SW 1271 (cell line): ENCODE measurements at places on chromosomes 11 and 22.

- no peak for DNase-seq
These were observed 45.2 kb downstream of the SC5D start for GRCh38 chr11:121337740-121338272.

GRCh38 chr22:50704510-50705218 is 32.0 kb downstream of the SHANK3 start:
- no peak for DNase-seq

GRCh38 chr11:115905341-115906000 is 401.3 kb upstream of the CADM1 start:
- DNase-seq: no peak

DNA sequence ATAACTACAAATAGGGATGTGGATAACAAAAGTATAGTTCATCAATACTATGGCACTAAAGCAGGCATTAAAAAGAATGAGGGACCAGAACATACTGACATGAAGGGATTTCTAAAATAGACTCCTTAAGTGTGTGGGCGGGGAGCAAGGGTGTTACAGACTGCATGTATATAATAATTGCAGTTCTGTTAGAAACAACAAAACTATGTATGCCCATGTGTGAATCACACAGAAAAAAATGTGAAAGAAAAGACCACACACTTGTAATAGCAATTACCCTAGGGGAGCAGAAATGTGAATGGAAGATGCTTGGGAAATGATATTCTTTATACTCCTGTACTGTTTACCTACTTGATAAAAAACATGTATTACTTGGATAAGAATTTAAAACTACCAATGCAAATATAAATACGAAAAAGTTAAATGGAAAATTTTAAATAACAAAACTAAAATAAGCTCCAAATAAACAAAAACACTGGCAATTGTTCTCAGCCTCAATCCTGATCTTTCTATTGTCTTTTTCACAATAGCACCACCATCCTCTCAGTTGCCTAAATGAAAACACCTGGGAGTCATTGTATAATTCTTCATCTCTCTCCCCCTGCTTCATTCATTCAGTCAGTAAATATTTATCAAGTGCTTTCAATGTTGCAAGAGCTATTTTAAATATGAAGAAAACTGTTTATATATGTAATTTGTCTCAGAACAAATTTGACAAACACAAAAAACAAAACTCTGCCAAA is 129.8 kb downstream of the FCHSD2 start:
- DNase-seq: no peak

DNA sequence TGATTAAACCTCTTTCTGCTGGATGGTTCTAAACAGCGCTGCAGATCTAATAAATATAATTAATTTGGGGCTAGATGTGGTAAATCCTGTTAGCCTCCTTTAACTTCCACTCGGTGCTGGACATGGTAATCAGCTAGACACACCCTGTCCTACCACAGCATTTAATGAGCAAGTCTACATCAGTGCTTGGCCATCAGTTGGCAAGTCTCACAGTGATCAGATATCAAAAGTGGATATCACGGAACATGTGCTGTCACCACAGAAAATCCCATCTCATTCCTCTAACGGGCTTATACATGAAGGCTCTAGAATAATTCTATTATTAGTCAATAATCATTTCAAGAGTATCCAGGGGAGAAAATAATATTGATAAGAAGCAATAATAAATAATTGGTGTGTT is 5.6 kb upstream of the USP28 start:
- DNase-seq: no peak
